Bronchial epithelial cell (primary cell): ENCODE measurements at places on chromosomes 5 and 9. TPM values are rescaled to one million over a fixed set of nuclear protein-coding genes. Genes with fewer than 3 reads are reported as not detected.

GRCh38 chr9:77488439-77489126 is 159.5 kb downstream of the GNA14 start:
- peak; percentile 29 for DNase-seq

- DNase-seq, result no peak
Observed at GRCh38 chr5:125017796-125018195, 271.4 kb upstream of the ZNF608 start.

DNA sequence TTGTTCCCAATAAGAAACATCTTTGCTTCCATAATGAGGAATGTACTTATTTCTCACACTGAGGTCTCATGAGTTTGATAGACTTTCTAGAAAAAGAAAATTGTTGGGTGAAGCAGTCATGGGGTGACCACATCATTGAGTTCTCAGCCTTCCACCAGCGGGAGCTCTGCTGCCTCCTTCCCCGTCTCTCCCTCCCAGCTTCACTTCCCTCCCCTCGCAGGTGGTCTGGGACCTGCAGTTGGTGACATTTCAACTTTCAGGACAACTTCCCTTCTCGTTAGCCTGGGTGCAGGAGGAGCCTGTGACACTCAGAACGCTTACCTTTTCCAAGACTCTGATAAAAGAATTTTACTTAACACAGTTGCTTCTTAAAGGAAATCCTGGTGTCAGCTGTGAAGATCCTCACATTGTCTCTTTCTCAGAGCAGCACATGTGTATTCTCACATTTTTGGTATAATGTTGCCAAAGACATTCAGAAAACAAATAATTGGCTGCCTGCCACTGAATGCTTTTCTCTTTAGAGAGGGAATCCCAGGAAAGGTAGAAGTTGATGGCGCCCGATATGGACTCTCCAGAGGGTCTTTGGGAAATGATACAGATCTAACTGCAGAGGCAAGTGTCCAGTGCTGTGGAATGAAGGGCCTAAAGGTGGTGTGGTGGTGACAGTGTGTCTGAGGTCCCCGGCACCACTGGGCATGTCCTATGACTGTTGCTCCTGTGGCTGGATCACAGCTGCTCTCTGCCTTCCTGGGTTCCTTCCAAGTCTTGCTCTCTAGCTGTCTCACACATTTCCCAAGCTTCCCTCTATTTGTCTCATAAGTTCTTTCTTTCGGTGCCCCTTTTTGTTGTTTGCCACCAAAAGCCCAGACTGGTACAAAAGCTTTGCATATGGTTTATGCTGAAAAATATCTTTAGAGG is 238.1 kb downstream of the GAS1 start:
- no peak for DNase-seq

DNA sequence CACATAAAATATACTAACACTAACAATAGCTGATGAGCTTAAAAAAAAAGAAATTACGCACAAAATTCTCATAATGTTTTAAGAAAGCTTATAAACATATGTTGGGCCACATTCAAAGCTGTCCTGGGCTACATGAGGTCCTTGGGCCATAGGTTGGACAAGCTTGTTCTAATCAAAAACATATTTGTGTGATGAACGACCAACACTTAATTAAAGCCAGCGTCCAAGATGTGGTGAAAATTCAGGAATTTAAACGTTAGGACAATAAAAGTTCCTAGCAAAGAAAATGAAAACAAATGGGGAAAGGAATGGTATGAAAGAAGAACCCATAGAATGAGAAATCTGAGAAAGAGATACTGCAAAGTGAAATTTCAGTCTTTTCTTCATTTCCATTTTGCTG is 429.6 kb upstream of the DMAC1 start:
- DNase-seq, result no peak

DNA sequence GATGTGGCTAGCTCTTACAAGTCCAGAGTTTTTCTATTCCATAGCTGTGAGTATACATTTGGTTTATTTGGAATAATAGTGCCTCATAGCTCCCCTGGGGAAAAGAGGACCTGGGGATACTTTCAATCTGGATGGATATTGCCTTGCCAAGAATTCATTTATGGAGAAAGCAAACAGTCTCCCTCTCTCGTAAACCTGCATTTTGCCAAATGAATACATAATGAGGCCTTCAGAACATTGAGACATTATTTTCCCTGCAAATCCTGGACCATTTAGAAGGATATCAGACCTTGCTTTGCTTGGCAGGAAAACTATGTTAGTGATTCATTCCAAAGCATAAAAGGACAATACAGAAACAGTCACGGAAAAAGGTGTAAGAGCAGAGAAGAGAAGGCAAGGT is 569.6 kb upstream of the BRINP1 start:
- no peak for DNase-seq

DNA sequence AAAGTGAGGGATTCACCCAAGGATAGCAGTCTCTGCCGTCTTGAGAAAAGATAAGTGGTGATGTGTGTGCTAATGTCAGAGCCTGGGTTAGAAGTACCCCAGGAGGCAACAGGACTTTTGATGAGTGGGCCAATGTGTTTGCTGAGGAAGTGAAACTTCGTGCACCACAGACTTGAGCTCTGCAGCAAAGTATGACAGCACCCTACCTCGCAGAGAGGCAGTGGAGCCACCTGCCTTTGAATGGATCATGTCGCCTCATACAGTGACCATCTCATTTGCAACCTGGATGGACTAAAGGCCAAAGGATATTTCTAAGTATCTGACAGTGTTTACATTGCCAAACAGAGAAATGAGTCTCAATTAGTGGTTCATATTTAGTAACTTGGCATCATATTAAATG is 593.9 kb upstream of the GRAMD2B start:
- no peak for DNase-seq

GRCh38 chr9:135498381-135499126 is 1.9 kb upstream of the MRPS2 start:
- no peak for DNase-seq

DNA sequence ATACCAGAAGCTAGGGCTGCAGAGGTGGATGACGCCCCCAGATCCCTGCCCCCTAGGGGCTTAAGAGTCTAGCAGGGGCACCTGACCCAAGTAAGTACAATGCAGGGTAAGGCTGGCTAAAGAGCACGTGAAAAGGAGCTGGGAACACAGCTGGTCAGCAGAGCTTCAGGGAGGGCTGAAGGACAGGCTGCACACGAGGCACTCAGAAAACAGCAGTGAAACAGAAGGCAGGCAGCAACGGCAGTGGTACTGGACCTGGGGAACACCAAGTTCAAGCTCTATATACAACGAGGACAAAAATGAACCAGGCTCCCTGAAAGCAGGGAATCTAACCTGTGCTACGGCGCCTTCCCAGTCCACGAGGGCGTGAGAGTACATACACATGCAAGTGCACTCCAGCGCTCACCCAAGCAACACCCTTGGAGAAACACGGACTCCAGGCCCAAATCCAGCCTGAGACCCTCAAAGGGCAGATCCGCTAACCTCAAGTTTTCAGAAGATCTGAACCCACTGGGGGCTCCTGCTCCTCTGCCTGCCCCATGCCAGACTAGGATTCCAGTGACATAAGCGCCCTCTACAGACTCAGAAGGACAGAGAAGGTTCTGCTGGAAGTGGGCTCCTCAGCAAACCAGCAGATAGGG is 57.4 kb downstream of the PSMB7 start:
- DNase-seq, result no peak

DNA sequence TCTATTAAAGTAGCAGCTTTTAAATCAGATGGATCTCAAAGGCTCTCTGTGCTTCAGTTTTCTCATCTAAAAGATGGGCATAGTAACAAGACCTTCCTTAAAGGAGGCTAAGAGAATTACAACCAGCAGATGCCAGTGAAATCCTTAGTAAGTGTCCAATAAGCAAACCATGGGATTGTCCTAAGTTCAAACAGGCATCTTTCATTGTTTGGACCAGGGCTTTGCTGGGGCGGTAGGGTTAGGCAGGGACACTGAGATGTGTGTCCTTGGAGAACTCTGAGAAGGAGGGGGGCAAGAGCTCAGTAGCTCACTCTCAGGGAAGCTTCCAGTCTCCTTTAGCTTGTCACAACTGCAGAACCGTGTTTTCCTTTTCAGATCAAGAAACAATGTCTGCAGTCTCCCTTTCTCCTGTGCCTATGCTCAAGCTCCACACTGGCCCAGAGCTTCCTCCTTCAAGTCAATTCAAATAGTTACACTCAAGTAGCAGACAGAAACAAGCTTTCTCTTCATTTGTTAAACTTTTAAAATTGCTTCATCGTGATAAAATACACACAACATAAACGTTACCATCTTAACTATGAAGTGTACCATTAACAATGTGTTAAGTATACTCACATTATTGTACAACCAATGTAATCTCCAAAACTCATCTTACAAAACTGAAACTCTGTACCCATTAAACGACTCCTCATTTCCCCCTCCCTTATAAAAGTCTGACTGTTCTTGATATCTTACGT is 216.2 kb downstream of the PIK3R1 start:
- no peak for DNase-seq

DNA sequence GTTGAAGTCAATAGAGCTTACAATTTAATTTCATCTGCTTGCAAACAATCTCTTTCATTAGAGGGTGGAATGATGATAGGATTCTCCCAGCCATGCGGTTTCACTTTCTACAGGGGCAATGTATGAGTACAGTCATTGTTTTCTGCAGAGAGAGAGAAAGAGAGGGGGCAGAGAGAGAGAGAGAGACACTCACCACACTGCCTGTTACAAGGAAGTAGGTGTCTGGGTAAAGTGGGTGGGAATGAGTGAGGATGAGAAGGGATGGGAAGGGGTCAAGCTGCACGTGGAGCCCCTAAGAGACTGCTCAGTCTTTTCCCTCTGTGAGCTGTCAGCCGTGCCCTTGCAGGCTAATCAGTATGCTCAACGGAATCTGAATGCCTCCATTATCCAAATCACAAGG is 454.3 kb downstream of the KDM4C start:
- DNase-seq, result no peak

TLE1 gene
- 34.7 and 40.0 TPM in 2 replicates for total RNA-seq

TMEM252 gene
- not detected in 2 replicates for total RNA-seq

CHSY3 gene
- under 0.01 and 0.26 TPM in 2 replicates for total RNA-seq

SELENOP gene
- total RNA-seq, result 5.8 and 17.3 TPM in 2 replicates

DHX29 gene
- 16.3 and 18.8 TPM in 2 replicates for total RNA-seq

TNC gene
- total RNA-seq, result 124 and 204 TPM in 2 replicates

AIF1L gene
- total RNA-seq, result 2.6 and 7.7 TPM in 2 replicates
